Pons (tissue), 1 donor: ENCODE measurements at places on chromosomes 7 and 10.

DNA sequence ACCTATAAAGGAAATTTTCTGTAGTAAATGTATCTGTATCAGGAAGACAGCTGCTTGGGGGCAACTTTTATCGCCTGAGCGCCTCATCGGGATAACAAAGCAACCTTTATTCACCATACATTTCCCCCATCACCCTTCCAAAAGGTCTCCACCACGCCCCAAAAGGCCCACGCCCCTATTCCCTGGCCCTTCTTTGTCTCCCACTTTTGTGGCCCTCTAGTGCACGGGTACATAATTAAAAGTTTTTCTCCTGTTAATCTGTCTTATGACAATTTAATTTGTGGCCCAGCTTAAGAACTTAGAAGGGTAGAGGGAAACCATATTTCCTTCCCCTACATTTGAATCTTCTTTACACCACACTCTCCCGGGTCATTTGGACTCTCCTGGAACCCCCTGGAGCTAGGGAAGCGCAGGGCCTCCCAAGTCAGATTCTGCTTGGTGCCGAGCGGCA is 625 bp downstream of the RP9 start:
- peak; percentile 43 for DNase-seq

GRCh38 chr10:7438196-7438986 is 27.6 kb upstream of the SFMBT2 start:
- DNase-seq = no peak

GRCh38 chr7:94060752-94061151 is 56.6 kb upstream of the BET1 start:
- DNase-seq = no peak

- no peak for DNase-seq
These were observed 31.0 kb downstream of the DENND2A start for GRCh38 chr7:140609646-140610045.

GRCh38 chr7:129650056-129650758 is 38.7 kb downstream of the NRF1 start:
- no peak for DNase-seq

DNA sequence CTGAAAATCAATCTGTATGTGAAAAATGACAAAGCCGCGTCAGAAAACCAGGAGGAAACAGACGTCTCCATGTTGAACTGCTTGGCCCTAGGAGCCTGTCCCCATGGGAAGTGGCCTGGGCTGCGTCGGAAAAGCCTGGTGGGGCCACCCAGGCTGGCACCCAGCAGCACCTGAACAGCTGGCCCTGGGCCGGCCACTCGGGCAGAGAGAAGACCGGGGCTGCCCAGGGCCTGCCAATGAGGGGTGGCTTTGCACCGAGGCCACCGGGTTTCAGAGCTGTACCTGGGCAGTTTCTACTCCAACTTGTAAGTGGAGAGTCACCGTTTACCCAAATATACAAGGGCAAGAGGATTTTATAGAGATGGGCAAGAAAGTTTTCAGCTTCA is 1.1 kb upstream of the FUOM start:
- no peak for DNase-seq

- no peak for DNase-seq
These were observed 75.0 kb upstream of the TES start for GRCh38 chr7:116135306-116135705.

DNA sequence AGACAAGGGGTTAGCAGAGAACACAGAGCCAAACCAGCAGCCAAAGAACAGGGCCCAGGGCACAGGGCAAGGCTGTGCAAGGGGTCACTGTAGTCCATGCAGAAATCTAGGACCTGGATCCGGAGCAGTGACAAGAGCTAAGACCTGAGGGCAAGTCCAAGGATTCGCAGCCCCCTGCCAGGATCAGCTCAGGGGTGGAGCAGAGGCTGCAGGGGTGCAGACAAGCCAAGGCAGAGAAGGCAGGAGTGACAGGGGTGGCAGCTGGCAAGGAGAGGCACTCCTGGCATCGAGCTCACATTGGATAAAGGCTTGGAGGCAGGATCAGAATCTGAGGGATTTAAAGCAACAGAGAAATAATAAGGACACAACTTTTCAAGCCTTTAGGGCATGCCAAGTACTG is 80.7 kb upstream of the NANOS1 start:
- no peak for DNase-seq

DNA sequence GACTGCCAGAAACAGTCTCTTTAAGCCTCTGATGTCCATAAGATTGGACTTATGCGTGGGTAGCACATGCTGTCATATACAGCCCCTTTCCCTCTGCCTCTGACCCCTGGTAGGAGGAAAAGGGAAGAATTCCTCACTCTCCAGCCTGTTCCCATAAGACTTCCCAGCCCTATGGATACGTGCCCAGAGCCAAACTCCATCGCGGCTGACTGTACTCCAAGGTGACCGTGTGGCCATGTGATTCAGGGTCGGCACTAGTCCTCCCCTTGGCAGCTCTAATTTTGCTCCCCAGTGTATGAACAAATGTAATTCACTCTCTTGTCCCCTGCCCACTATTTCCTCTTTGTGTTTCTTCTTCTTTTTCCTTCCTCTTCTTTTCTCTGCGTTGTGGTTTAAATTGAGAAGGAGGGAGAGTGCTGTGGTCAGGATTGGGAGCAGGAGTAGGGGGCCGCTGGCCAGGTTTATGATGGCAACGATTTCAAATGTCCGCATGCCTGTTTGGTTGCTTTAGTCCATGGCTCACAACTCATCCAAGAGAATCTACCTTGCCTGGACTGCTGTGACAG is 43.8 kb downstream of the PRLHR start:
- no peak for DNase-seq

DNA sequence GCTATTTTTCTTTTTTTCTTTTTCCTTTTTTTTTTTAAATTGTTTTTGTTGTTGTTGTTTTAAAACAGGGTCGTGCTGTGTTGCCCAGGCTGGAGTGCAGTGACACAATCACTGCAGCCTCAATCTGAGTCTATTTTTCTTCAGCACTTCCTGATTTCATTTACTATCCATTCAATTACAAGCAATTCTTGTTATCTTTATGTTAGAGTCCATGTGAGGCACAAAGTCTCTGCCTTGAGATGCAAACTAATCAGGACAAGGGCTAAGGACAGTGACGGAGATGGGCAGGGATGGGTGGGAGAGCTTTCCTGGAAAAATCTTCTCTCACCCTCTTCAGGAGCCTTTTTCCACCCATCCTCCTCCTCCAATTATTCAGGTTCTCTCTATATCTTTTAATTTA is 157.3 kb upstream of the AUTS2 start:
- DNase-seq = no peak

DNA sequence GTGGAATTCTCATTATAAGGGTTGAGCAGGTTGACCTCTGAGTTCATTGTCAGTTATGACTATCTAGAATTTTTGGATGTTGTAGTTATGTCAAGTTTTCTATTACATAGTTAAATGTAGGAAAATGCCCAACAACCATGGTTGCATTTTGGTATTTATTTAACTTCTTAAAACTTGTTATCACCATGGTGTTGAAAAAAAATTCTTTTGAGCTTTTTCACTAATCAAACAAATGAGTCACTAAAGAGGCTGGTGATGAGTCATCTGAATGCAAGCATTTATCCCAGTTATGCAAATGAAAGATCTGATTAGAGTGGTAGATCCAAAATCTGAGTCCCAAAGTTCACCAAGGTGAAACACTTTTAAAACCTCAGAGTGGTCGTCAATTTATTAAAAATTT is 624.7 kb upstream of the IGFBP3 start:
- no peak for DNase-seq

DNA sequence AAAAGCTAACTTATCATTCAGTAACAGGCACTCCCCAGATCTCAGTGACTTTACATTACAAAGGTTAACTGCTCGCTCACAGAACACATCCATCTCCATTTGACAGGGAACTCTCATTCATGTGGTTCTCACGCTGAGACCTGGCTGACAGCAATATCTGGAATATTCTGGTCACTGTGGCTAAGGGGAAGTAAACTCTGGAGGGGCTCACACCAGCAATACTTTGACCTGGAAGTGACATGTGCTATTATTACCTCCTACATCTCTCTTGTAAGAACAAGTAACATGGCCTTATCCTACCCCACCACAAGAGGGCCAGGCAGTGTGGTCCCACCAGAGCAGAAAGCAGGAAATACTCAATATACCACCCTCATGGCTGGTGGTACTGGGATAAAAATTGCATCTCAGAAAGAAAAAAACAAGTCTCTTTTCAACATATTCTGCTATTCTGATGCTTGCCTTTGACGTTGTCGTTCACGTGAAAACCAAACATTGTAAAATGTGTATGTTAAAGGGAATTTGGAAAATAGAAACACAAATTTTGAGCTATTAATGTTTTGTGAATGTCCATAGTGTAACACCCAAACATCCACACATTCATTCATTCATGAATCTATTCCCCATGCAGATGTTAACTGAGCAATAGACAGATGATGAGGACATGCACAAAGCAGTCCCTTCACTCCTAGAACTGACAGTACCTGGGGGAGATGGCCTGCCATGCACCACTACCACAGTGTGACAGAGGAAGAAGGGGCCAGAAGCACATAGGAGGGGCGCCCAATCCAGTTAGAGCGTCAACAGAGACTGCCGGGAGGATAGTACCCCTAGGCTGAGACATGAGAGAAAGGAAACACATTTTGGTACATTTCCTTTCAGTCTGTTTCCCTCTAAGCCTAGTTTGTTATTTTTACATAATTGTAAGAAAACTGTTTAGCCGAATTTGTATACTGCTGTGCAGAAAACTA is 166.0 kb upstream of the SP4 start:
- peak; percentile 40 for DNase-seq

DNA sequence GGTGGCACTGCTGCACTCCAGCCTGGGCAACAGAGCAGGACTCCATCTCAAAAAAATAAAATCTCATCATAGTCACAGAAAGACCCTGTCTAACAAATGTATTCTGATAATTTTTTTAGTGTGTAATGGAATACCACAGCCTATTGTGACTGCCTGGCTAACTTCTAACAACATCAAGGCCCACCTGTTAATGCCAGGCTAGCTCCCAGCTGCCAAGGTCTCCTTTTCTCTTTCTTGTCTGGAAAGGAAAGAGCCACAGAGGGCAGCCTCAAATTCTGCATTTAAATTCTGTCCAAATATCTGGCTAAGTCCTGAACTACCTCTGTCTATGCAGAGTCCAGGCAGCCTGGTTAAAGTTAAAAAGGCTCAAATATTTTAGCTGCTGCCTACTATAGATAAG is 700.9 kb downstream of the MAGI2 start:
- DNase-seq = no peak

- no peak for DNase-seq
These were observed 27.0 kb upstream of the TOMM7 start for GRCh38 chr7:22849662-22850061.

DNA sequence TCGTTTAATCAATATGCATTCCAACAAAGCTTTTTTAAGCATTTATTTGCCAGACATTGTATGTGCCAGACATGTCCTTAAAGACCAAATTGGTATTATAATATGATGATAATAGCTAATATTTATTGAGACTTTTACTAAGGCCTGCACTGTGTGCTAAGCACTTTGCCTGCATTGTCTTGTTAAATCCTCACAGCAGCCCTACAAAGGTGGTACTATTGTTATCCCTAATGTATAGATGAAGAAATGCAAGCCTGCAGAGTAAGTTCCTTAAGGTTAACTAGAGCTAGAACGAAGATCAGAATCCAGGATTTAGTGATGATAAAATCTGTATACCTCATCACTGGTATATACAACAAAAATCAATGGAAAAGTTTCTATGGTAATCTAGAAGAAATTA is 5.3 kb upstream of the CAPZA2 start:
- no peak for DNase-seq

- no peak for DNase-seq
These were observed 15.8 kb upstream of the SEC61A2 start for GRCh38 chr10:12113627-12114026.

DNA sequence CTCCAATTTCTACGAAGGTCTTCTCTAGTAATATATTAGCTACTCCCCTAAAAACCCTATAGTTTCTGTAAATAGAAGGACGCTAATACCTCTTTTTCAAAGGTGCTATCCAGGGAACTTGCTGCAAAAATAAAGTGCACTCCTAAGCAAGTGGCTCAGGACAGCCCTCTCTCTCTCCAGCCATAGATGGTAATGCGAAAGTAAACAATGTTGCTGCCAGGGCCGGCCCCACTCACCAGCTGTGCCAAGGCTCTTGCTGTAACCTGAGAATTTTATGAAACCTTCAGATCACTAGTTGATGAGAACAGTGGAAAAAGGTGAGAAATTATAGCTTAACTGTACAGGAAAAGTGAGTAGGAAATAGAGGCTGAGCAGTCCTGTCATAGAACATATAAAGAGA is 10.9 kb upstream of the TAS2R39 start:
- peak; percentile 9 for DNase-seq

DNA sequence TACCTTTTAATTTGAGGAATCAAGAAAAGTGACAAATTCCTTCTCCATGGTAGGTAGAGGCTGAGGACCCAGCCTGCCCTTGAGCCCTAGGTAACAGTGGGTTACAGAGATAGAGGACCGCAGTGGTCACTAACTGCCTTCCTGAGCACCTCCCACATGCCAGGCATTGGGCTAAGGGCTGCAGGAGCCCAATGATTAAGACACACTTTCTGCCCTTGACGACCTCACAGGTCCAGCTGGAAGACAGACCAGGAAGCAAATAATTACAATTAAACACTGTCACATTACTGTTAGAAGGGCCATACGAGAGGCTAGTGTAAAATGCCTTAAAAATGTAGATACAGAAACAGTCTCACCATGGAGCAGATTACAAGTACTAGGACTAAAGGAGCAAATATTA is 156.8 kb upstream of the NFE2L3 start:
- no peak for DNase-seq

DNA sequence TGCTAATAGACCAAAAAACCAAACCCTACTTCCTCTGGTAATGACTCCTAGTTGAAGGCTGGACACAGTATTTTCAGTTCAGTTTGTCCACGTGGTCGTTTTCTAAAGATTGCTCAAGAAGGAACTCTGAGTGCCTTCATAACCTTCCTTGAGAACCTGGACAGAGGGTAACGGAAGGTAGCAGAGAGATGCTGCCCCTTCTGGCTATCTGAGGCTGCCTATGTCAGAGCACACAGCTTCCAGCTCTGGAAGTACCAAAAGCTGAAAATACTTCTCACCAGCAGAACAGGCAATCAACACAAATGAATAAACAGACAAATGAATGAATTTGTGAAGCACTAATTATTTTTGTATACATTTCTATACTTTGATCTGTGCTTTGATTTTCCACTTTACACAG is 85.2 kb downstream of the AMPH start:
- no peak for DNase-seq

GRCh38 chr10:122727426-122727825 is 27.8 kb upstream of the C10orf120 start:
- DNase-seq = no peak

DNA sequence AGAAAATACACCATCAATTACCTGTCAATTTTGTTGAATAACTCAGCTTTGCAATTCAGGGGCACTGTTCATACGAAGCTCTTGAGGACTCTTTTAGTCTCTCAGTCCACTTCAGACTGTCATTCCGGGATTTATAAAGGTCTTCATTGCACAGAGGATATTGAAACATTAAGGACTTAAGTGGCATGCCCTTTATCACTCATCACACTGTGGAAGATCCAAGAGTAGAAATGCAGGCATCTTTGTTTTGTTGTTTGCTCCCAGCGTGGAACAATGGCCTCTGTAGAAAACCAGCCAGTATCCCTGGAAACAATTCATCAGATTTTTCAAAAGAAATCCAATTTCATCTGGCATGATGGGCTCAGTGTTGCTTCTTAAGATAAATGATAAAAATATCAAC is 66.3 kb upstream of the LRGUK start:
- DNase-seq = peak; percentile 37
